Adrenal gland (tissue), 19 donors: ENCODE measurements at places on chromosomes 12 and 14.

GRCh38 chr12:78249578-78249977, 418.9 kb downstream of the NAV3 start:
- DNase-seq: no peak

DNA sequence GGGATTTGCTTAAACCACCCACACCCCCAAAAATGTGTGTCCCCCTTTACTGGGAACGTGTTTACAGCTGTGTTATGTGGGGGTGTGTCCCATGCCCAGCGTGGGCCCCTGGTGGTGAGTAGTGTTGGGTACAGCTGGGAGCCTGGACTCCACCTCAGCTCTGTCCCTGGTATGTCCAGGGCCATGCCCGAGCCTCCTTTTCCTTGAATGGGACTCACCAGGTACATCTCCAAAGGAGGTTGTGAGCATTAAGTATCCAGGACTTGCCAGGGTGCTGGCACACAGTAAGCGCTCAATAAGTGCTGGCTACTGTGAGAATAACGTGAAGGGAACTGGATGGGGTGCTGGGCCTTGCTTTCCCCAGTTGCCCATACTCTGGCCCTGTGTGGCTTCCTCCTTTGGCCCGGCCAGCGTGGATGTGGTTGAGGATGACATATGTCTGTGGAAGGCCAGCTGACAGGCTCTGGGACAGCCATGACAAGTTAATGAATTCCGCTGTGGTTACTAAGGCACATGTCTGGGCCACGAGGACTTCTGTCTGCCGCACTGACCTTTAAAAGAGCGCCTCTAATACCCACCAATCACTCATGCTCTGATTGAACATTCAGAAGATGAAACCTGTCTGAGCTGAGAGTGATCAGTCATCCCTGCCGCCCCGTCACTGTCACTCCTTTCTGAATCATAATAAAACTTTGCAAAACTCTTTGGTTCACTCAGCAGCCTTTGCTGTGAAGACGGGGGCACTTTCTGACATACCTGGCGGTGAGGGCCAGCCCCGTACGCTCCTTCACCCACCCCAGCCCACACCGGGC, 74.7 kb downstream of the DIO3 start:
- DNase-seq: no peak

GRCh38 chr14:21395450-21395849, 11.6 kb upstream of the SUPT16H start:
- no peak for DNase-seq

DNA sequence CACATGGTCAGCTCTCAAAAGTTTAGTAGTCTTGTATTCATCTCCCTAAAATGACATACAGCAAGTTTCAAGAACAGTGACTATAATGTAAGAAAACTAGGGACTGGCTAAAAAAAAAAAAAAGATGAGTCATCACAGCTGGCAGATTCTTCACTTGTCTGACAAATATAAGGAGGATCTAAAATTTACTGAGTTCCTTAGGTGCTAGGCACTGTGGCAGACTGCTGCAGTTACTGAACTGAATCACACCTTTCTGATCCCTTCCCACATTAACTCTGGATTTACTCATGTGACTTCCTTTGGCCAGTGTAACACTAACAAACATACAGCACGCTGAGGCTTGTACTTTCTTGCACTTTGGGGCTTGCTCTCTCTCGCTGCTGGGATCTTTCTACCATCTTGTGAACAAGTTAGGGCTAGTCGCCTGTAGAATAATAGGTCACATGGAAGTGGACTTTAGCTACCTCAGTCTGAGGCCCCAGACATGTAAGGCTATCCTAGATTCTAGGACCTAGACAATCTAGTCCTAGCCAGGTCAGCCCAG, 32.1 kb downstream of the BAZ1A start:
- DNase-seq: no peak

GRCh38 chr14:52044791-52045522, 23.9 kb downstream of the NID2 start:
- DNase-seq: no peak

DNA sequence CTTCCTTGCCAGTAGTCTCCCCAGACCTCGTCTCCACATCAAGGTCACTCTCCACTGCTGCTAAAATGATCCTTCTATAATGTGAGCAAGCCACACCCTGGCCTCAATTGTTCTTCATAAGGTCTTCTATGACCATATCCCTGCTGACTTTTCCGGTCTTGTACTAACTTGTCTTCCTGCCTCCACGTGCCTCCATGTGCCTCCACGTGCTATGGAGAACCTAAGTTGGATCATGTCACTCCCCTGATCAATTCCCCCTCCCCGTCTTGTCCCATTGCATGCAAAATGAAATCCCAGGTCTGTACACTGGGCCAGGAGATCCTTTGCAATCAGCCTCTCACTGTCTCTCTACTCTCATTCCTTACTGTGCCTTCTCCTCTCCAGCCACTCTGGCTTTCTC, 110.6 kb downstream of the TTC8 start:
- no peak for DNase-seq
